Stimulated activated CD4-positive, alpha-beta T cell treated with anti-CD3 and anti-CD28 coated beads, TNF-alpha, amount 100 ng/mL, for 4 hours (primary cell): ENCODE measurements at places on chromosomes 3 and 15.

DNA sequence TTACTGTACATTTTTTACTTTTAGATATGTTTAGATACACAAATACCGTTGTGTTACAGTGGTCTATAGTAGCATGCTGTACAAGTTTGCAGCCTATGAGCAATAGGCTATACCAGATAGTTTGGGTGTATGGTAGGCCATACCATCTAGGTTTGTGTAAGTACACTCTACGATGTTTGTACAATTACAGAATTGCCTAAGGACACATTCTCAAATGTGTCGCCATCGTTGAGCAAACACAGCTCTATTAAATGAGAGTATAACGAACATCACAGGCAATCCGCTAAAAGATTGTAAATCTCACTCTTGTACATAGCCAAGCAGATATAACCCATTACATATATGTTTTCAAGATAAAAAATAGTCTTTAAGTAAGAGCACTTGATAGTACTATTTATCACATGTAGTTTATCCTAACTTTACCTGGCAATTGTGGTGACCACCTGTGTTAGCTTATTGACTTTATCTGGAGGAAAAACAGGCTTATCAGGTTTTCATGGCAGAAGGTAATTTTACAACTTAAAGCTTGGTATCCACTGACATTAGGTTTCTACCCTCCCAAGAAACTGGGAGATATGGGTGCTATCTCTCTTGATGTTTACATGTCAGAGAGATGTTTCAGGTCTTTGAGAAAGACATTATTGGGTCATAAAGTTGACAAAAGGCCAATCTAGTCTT lies 898.7 kb downstream of the NSUN3 start:
- DNase-seq: no peak

GRCh38 chr3:150603980-150604319 lies 829 bp downstream of the SELENOT start:
- DNase-seq: no peak

- no peak for DNase-seq
Observed at GRCh38 chr3:194565597-194566190, 67.5 kb downstream of the TMEM44 start.

GRCh38 chr3:172271386-172271976 lies 176.8 kb downstream of the GHSR start:
- no peak for DNase-seq

DNA sequence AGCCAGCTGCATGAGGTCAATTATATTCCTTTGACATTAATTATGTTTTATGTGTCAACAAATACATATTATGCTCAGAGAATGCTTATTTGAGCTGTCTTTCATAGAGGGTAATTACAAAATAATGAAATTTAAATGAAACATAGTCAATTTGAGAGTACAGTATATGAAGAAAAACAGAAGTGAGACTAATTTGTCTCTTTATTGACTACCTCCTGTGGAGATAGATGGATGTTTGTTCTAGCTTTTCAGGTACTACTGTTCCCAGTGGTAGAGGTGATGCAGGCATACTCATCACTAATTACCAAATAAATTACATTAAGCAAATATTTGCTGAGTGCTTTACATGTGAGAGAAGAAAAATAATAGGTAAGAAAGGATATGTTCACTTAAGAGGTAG lies 1129.6 kb downstream of the OTOL1 start:
- no peak for DNase-seq

DNA sequence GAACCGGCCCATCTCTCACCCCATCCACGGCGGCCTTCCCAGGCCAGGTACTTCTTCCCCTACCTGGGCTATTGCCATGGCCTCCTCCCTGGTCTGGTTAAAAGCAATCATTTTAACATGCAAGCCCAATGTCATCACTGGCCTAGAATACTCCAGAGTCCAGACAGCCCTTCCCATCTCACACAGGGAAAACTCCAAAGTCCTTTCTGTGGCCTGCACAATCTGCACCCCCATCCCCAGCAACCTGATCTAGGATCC lies 45.8 kb upstream of the SLCO2A1 start:
- DNase-seq: no peak

DNA sequence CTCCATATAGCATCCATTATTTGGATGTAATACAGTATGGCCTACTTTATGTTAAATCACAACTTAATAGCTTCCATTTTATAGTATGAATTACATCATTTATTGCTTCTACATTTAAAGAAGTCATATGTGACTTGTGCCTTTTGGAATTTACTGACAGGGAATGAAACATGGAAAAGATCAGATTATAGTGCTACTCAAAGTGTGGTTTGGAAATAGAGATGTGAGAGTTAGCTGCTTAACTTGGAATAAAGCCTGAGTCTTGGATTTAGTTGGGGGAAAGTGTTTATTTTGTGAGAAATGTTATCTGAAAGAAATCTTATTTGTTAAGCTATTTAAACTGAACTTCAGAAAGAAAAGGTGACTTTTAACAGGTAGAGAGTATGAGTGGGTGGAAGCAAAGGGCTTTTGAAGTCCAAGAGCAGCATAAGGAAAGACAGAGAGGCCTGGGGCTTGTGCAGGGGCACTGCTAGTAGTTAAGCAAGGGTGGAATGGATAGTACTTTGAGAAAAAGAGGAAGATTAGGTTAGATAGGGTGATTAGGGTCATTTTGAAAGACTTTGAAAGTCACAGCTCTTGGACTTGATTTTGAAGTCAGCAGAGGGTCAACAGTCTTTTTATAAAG lies 60.5 kb downstream of the SLMAP start:
- DNase-seq: no peak

DNA sequence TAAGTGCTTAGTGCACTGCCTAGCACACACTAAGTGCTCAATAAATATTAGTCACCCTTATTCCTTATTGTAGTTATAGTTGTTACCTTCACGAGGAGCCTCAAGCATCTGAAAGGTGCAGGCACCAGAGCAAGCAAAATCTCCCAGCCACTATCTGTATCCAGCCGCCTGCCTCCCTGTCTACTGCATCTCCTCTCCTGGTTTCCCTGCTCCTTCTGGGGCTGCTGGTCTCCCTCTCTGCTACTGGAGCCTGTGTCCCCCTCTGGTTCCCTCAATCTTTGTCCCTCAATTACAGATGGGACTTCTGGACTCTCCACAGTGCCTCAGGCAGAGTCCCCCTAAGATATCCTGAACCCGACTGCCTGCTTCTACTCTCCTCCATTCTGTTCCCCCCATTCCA lies 18.8 kb downstream of the MYL3 start:
- no peak for DNase-seq

GRCh38 chr15:25884370-25884769 lies 21.2 kb upstream of the ATP10A start:
- no peak for DNase-seq

GRCh38 chr3:97389936-97390335 lies 374.6 kb upstream of the ARL6 start:
- no peak for DNase-seq

GRCh38 chr3:140922634-140923033 lies 19.0 kb upstream of the SLC25A36 start:
- DNase-seq: no peak

- no peak for DNase-seq
Observed at GRCh38 chr3:380801-381200, 184.2 kb downstream of the CHL1 start.

- no peak for DNase-seq
Observed at GRCh38 chr3:114674036-114674435, 380.2 kb downstream of the TIGIT start.

DNA sequence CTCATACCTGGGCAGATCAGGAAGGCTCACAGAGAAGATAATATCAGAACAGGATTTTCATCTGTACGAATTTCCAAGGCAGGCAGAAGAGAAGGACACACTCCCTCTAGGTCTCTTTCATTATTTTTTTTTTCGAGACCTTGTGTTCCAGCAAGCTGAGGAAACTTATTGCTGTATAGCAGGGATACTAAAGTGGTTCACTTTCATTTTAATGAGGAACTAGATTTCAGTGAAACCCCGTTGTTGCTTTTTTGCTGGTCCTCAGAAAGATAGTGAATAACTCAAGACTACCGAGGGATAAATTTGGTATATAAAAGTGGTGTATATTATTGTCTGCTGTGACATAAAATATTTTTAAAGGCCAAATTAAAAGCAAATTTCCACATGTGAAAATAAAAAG lies 24.6 kb downstream of the MEIS2 start:
- no peak for DNase-seq

DNA sequence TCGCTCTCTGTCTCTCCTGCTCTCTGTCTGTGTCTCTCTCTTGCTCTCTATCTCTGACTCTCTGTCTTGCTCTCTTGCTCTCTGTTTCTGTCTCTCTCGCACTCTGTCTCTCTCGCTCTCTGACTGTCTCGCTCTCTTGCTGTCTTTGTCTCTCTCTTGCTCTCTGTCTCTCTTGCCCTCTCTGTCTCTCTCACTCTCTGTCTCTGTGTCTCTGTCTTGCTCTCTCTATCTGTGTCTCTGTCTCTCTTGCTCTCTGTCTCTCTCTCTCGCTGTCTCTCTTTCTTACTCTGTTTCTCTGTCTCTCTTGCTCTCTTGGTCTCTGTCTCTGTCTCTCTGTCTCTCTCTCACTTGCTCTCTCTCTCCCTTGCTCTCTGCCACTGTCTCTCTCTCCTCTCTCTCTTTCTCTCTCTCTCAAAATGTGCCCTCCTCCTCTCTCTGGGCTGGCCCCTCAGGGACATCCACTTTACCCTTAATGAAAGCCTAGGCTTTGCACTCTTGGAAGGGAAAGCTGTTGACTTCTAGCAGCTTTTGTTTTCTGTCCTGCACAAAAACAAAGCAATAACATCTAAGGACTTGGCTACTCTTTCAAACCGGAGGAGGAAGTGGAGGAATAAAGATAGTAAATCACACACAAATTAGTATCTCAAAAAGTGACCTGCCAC lies 73.9 kb upstream of the NR2E3 start:
- DNase-seq: no peak

DNA sequence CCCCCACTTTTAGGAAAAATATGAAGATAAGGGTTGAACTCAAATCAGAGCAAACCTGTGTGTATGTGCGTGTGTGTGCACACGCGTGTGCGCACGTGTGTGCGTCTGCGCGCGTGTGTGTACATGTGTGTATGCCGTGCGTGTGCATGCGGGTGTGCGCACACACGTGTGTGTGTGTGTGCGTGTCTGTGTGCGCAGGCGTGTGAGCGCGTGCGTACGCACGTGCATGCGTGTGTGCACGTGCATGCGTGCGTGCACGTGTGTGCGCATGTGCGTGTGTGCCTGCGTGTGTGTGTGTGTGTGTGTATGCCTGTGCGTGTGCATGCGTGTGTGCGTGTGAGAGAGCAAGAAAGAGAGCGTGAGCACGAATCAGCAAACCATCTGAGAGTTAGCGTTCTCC lies 20.7 kb downstream of the TNK2 start:
- no peak for DNase-seq

- no peak for DNase-seq
Observed at GRCh38 chr3:48432411-48433371, 2.8 kb upstream of the PLXNB1 start.

GRCh38 chr3:164608554-164609276 lies 469.6 kb downstream of the SI start:
- DNase-seq: no peak

- DNase-seq: no peak
Observed at GRCh38 chr3:134319931-134320330, 54.3 kb downstream of the AMOTL2 start.

DNA sequence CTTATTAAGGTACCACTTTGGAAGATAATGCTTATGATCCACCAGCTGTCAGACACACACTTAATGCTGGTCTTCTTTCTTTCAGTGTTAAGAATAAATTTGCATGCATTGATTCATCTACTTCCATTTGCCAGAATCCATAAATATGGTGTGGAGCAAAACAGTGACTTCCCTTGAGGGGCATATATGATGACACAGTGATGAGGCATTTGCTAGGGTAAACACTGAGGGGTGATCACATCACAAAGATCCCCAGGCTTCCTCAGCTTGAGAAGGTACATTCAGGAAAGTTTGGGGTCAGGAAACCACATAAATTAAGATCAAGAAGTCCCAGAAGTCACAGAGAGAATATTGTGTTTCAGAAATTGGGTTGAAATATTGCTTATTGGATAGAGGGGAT lies 9.9 kb upstream of the ZBED2 start:
- DNase-seq: no peak

- no peak for DNase-seq
Observed at GRCh38 chr3:172586436-172586835, 63.2 kb upstream of the TNFSF10 start.

GRCh38 chr15:36598529-36599177 lies 19.2 kb downstream of the CDIN1 start:
- DNase-seq: no peak

DNA sequence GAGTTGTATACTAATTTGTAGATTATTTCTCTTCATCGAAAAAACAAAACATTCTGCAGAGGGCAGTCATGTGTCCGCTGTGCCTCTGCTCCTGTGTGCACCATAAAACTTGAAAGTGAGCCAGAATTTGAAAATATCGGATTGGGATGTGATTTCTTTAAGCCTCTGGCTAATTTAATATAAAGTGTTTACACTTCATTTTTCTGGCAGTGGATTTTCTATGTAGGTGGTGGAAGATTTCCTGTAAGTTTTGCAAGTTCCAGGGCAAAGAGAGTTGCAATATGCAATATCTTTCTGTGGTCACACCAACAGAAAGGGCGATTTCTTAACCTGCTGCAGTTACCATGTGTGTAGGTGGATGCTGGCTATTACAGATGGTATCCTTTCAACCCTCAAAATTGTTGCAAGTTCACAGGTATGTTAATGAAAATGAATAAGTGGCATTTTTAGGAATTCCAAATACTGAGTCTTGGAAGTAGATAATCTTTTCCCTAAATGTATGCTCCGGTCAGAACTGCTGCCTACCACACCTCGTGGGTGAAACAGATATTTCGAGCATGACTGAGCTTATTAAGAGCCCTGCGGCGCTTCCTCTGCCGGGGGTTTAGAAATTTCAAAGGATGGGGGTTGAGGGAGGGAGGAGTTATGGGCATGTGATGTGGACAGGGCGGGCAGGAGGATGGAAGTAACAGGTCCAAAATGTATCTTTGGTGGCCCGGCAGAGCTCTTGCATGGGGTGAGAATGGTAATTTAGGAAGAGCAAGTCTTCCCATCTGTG lies 134.0 kb downstream of the PGPEP1L start:
- no peak for DNase-seq

DNA sequence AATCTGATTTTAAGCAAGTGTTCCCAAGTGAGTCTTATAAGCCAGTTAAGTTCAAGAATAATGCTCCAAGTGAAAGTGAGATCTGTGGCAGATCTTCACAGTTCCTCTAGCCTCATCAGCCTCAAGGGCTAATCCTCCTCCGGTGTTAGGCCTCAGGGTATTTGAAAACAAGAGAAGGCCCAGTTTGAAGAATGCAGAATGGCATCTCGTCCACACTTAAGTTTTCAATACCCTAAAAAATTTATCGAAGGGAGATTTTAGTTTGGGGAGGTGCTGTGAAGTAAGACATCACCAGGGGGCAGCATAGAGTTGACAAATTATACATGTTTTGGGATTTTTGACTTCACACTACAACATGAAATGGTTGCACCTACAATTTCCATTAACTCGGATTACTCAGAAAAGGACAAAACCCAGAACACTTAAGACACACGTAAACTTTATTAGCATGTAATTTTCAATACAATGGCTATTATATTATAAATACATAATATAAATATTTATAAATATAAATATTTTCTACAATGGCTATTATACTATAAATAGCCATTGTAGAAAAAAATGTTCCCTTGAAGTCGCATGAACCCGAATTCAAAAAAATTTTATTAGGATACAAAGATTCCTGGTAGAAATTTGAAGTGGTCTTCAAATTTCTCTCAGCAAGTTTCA lies 2.3 kb upstream of the TMEM266 start:
- DNase-seq: peak; percentile 18

GRCh38 chr3:157407769-157408168 lies 28.9 kb upstream of the PTX3 start:
- no peak for DNase-seq

- DNase-seq: no peak
Observed at GRCh38 chr3:196916221-196916620, 26.1 kb downstream of the NCBP2 start.
